Forelimb muscle (tissue), 1 donor: ENCODE measurements at places on chromosomes 5 and 9. TPM values are rescaled to one million over a fixed set of nuclear protein-coding genes. Genes with fewer than 3 reads are reported as not detected.

DNA sequence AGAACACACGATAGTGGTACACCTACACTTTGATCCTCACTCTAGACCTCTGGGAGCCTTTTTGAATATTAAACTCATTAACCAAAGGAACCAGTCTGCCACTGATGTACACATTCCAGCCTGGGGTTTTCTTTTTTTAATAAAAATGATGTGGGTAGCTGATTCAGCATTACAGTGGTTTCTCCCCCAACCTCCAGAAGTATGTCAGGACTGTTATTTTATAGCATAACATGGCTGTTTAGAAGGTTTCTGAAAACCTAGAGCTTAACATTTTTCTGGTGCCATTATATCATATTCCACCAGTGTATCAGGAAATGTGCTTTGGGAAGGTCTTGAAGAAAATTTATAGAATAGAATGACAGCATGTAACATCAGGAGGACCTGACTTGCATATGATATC lies 540.9 kb upstream of the WWC1 start:
- no peak for DNase-seq

DNA sequence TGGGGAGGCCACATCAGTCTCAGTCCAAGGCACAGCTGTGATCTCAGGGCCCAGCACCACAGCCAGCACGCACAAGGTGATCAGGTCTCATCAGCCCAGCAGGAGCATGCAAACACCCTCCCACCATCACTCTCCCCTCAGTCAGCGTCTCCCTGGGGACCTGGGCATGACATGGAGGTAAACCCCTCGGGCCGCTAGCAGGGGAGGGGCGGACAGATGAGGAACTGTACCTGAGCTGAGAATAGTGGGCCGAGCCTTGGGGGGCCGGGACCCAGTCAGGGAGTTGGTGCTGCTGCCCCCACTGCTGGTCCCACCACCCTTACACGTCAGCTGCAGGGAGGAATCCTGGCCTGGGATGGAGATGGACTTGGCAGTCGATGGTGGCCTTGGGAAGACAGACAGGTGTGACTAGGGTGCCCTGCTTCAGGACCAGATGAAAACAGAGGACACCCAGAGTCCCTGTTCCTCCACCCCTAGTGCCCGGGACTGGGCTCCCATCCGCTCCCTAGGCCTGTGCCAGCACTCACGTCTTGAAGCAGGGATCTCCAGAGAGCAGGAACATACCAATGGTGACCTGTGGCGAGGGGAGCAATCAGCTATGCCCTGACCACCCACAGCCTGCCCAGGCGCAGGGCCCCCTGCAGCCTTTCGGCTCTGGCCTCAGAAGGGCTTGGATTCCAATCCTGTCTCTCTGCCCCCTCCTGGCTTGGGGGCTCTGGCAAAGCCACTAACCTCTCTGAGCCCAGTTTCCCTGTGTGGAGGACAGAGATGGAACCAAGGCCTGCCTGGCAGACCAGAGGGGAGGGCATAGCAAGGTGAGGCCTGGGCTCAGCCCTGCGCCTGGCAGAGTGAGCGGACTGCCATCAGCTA lies 10.4 kb upstream of the DPM2 start:
- DNase-seq: no peak

DNA sequence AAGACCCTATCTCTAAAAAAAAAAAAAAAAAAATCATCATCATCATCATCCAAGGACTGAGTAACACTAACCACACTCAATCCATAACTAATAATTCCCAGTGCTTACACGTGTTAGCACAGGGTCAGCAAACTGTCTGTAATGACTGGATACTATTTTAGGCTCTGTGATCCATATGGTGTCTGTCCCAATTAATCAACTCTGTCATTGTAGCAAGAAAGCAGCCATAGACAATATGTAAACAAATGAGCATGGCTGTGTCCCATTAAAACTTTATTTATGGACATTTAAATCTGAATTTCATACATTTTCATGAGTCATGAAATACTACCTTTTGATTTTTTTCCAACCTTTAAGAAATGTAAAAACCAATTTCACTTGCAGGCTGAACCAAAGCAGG lies 148.4 kb downstream of the SIL1 start:
- DNase-seq: no peak

GRCh38 chr5:61964201-61964600 lies 341.8 kb upstream of the KIF2A start:
- no peak for DNase-seq

GRCh38 chr9:123658792-123659191 lies 271.1 kb downstream of the DENND1A start:
- no peak for DNase-seq

DNA sequence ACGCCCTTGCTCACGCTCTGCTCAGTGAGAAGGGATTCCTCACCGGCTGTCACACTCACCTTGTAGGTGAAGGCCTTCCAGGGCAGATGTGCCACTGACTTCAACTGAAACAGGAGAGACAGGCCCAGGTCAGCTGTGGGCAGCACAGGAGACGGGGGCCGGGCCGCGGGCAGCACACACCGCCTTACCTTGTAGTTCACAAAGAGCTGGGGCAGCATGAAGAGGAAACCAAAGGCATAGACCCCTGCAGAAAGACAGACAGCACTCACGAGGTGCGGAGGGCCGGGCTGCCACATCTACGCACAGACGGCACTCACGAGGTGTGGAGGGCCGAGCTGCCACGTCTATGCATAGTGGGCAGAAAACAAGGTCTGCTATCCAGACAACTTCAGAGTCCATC lies 23.3 kb downstream of the CLPTM1L start:
- no peak for DNase-seq

- no peak for DNase-seq
These were observed 42.3 kb upstream of the MATR3 start for GRCh38 chr5:139251281-139251687.

- peak; percentile 43 for DNase-seq
These were observed 35.6 kb upstream of the ANKRD33B start for GRCh38 chr5:10528056-10528816.

DNA sequence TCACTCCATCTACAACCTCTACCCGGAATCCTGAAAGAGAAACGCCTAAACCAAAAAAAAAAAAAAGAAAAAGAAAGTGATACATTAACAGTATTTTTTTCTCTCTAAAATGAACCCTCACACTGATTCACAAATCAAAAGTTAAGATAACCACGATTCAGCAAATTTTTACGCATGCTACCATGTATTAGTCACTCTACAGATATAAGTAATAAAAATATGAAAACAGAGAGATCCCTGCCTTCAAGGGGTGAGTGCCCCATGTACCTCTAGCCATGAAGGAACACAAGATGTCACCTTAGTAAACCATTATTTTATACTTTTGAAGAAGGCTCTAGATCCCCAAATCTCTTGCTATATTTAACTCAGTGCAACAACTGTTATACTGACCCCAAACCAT lies 33.4 kb downstream of the CEMIP2 start:
- DNase-seq: no peak

DNA sequence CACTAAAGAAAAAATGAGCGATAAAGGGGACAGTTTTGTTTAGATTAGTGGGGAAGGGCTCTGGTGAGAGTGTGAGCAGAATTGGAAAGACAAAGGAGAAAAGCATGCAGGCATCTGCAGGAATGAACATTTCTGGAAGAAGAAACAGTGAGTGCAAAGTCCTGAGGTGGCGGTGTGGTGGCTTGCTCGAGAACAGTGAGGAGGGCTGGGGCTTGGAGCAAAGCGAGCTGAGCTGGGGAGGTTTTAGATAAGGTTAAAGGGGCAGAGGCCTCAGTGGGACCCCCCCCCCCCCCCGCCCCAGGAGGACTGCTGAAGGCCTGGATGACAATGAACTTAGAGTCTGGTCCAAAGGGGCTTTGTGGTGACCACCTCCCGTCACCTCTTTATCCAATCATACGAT lies 202.7 kb upstream of the MVB12B start:
- DNase-seq: no peak

DNA sequence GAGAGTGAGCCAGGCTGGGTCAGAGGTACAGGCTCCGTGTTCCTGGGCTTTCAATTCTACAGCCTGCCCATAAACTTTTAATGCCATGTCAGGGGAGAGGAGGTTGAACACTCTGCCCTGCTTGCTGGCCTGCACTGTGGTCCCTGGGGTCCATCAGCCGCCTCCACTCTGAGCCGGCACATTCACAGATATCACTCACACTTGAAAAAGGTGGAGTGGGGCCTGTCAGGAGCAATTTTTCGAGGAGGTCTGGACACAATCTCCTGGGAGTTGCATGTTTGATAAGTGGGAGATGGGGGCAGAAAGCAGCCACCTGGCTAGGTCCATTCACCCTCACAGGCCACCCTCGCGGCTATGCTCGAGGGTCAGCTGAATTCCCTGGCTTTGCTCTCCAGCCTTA lies 22.9 kb downstream of the S1PR3 start:
- no peak for DNase-seq

- no peak for DNase-seq
These were observed 364.4 kb downstream of the GADD45G start for GRCh38 chr9:89969156-89969675.

DNA sequence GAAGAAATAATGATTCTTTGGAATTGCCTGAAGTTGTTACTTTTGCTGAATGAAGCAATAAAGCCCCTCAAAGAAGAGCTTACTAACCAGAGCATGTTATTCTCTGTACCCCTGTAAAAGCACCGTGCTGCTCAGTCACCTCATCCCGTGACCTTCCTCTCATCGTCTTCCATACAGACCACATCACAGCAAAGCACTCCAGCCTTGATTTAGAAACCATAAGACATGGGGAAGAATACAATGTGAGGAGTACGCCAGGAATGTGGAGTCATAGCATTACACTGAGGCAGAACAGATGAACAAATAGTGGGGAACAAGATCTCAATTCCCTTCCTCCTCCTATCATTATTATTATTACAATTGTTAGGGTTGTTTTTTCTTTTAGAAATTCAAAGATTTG lies 49.1 kb downstream of the ERAP1 start:
- DNase-seq: no peak

DNA sequence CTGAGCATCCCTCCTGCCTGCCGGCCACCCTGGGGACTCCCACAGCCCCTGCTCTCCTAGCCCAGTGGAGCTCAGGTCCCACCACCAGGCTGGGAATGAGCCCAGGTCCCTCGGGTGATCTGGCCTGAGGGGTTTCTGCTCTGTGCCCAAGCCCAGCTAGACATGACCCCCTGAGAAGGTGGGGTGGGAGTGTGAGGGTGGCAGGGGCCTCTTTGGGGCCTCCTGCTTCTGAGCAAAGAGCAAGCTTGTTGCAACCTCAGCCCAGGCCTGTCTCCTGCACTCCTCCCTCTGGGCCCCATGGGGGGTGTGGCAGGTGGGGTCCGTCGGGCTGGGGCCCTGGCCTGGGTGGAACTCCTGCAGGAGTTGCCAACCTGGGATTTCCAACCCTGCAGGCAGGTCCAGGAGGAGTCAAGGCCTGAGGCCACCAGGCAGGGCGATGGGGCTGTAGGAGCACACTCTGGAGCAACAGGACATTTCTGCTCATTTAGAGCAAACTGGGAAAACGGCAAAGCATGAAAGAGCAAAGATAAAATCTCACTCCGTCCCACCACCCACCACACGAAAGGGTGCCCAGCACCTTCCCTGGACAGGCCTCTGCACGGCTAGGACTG lies 11.4 kb upstream of the NRARP start:
- DNase-seq: no peak

- no peak for DNase-seq
These were observed 123.9 kb upstream of the ABCA1 start for GRCh38 chr9:105051897-105052296.

DNA sequence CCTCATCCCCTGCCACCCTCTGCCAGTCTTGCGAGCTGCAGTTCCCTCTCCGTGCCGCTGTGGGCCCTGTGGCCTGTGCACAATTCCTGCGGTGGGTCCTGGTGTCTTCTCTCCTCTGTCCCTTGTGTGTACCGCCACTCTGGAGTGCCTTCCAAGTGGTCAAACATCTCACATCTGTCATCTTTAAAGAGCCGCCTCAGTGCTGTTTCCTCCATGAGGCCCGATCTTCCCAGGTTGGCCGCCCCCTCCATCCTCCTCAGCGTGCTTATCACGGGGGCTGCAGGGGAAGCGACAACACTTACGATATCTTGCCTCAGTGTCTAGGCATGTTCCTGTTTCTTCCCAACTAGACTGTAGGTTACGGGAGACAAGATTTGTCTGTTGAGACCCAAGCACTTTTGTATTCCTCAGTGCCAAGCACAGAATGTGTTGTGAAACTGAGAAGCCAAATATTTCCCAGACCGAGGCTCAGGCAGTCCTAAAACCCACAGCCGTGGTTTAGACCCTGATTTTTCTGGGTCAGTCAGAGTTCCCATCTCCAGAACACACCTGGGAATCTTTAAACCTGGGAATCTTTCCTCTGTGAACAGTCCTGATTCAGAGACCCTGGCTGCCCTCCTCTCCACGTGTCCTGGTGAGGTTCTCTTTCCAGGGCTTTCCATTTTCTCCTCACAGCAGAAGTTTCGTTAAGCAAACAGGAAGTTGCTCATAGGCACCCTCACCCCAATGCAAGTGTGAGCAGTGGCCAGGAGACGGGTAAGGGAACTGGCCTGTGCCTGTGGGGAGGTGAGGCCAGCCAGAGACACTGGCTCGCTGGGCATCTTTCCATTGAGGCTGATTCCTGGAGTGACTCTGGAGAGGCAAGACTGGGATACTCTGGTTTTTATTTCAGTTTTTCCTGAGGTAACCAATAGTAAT lies 28.8 kb downstream of the SLC46A2 start:
- no peak for DNase-seq

- DNase-seq: no peak
These were observed 256.0 kb downstream of the SLIT3 start for GRCh38 chr5:169044962-169045361.

DNA sequence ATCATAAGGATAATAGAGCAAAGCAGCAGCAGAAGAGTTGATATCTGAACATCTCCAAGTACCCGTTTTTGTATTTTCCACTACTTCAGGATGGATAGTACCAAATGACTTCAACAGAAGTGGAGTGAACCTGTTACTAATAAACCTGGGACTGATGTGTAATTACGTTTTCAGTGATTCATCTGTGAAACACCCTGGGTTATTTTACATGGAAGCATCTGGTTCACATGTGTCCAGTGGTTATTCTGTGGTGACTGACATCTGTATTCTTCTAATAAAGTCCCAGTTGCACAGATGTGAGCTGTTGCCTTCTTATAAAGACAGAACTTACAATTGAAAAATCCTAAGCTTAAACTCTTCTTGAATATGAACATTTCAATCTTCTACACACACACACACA lies 139.7 kb upstream of the VCAN start:
- DNase-seq: no peak

- no peak for DNase-seq
These were observed 77.6 kb upstream of the LMX1B start for GRCh38 chr9:126536131-126536530.

DNA sequence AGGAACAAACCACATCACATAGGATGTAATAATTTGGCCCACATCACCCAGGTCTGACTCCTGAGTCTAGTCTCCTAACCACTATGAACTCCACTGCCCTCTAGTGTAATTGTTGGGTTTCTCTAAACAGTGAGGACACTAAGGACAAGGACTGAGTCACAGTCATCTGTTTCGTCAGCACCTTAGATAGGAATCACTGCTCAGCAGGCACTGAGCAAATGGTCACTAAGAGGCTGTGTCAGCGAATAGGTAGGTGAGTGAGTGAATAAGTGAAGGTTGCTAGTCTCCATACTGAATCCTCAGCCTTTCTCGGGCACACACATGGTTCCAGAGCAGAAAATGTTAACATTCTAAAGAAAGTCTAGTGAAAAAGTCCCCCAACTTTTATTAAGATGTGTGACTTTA lies 278.6 kb downstream of the SPOCK1 start:
- no peak for DNase-seq

AMBP gene
- not detected for polyA plus RNA-seq

PCDHGA1 gene
- polyA plus RNA-seq: 0.58 TPM

NUDT12 gene
- polyA plus RNA-seq: 13.7 TPM

UBE2QL1 gene
- polyA plus RNA-seq: 3.1 TPM

ZBED3 gene
- 7.3 TPM for polyA plus RNA-seq

OR1K1 gene
- not detected for polyA plus RNA-seq

PCDHAC2 gene
- polyA plus RNA-seq: 0.67 TPM

BTNL8 gene
- polyA plus RNA-seq: not detected

F2RL2 gene
- 0.63 TPM for polyA plus RNA-seq

SURF1 gene
- 30.6 TPM for polyA plus RNA-seq

TIMD4 gene
- 1.1 TPM for polyA plus RNA-seq
